HFFc6 (cell line): ENCODE measurements at places on chromosomes 2 and 18. TPM values are rescaled to one million over a fixed set of nuclear protein-coding genes. Genes with fewer than 3 reads are reported as not detected.
A peak's percentile ranks its signal among the peaks of the same experiment; 100 is the strongest.

Gene RETSAT
- 37.8 to 45.9 TPM (median 42.8 TPM) in 3 replicates for total RNA-seq

Gene APOB
- not detected in 3 replicates for total RNA-seq

Gene DYSF
- total RNA-seq = 0.09 to 0.57 TPM (median 0.11 TPM) in 3 replicates

Gene POTEC
- not detected in 2 replicates for total RNA-seq

Gene TRMT61B
- 11.3 to 13.0 TPM (median 12.6 TPM) in 3 replicates for total RNA-seq

- H3K36me3 ChIP-seq = peaks cover 84% of the 10 kb centered on the region
- H3K4me3 ChIP-seq = peak overlapping the region; percentile 79
- H3K4me1 ChIP-seq = peaks cover 99% of the 10 kb centered on the region
- H3K27ac ChIP-seq = peak overlapping the region; percentile 84
- no peak for DNase-seq
Observed at GRCh38 chr2:105391763-105392662, 6.8 kb downstream of the FHL2 start.

GRCh38 chr18:58671632-58672564 lies 633 bp downstream of the MALT1 start:
- peak overlapping the region; percentile 90 for H3K27ac ChIP-seq
- H3K27me3 ChIP-seq = no peaks in the 10 kb centered on the region; the same call in 1 of the 2 replicates
- no peak for DNase-seq
- peaks cover 87% of the 10 kb centered on the region for H3K4me1 ChIP-seq
- peaks cover 15% of the 10 kb centered on the region for H3K36me3 ChIP-seq

GRCh38 chr18:43651057-43651456 lies 373.8 kb upstream of the SYT4 start:
- DNase-seq = no peak
- H3K27me3 ChIP-seq = peaks cover 4% of the 10 kb centered on the region
- no peaks in the 10 kb centered on the region for H3K4me1 ChIP-seq
- no peak overlapping the region for H3K27ac ChIP-seq

DNA sequence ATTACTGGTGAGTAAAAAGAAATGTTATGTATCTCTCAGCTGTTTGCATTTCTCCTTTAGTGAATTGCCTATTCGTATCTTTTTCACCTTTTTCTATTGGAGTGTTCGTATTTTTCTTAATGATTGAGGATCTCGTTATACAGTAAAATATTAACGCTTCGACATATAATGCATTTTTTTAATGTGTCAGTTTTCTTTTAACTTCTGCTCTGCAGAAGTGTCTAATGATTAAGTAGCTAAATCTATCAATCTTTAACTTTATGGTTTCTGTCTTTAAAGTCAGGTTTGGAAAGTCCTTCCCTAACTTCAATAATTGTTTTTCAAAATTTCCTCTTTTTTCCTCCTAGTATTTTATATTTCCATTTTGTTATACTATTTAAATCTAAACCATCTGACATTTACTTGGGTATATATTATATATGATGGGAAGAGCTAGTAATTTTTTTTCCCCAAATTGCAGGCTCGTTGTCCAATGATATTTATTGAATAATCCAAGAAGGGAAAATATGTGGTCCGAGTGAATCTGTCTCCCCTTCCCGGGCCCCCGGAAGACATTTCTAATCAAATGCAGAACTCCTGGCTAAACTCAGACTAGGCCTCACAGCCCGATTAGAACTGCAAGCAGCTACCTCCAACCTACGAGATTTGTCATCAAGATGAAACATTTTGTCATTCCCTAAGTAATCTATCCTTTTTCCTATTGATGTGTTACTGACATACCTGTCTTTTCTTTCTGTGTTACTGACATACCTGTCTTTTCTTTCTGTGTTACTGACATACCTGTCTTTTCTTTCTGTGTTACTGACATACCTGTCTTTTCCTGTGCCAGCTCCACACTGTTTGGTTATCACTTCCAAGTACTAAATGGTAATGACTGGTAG lies 17.2 kb downstream of the PCBP1 start:
- H3K4me1 ChIP-seq = peaks cover 32% of the 10 kb centered on the region
- H3K4me3 ChIP-seq = peak overlapping the region; percentile 46
- H3K27ac ChIP-seq = peak overlapping the region; percentile 65
- no peaks in the 10 kb centered on the region; the same call in 1 of the 2 replicates for H3K27me3 ChIP-seq

DNA sequence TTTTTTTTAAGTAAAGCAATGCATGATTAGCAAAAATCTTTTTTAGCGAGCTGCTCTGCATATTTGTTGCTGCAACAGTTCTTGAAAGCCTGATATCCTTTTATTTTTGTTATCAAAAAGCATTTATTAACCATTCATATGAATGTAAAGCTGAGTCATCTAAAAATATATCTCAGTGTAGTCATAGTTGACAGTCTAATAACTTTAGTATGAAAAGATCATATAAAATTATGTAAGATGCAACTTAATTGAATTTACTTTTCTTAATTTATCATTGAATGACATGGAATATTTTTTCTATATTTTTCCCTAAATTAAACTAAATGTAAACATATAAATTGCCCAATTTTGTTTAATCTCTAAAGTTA lies 8.5 kb downstream of the UGP2 start:
- no peaks in the 10 kb centered on the region; the same call in 1 of the 2 replicates for H3K27me3 ChIP-seq
- no peak overlapping the region for H3K4me3 ChIP-seq
- no peak for DNase-seq
- H3K4me1 ChIP-seq = peaks cover 94% of the 10 kb centered on the region
- H3K27ac ChIP-seq = no peak overlapping the region

DNA sequence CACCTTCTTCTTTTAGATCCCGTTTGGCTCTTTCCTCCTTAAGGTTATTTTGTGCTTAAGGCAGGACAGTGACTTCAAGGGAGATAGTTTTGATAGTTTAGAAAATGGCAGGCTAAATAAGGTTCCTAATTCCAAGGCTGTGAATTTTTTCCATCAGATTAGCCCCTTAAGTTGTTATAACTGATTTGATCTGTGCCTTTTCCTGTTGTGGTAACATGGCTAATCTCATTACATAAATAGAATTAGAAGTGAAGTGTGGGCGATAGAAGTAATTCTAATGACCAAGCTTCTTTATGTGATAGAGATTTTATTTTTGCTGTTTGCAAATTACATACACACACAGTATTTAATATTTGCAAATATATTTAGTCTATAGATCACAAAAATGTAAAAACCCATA lies 102.0 kb downstream of the MYO1B start:
- peaks cover 92% of the 10 kb centered on the region for H3K4me1 ChIP-seq
- H3K27me3 ChIP-seq = peaks cover 11% of the 10 kb centered on the region
- no peak for DNase-seq
- peaks cover 73% of the 10 kb centered on the region for H3K36me3 ChIP-seq

GRCh38 chr18:3481696-3482210 lies 31.8 kb downstream of the TGIF1 start:
- no peak for DNase-seq
- H3K27ac ChIP-seq = no peak overlapping the region
- no peaks in the 10 kb centered on the region for H3K4me1 ChIP-seq
- no peaks in the 10 kb centered on the region for H3K36me3 ChIP-seq
- no peak overlapping the region for H3K4me3 ChIP-seq

DNA sequence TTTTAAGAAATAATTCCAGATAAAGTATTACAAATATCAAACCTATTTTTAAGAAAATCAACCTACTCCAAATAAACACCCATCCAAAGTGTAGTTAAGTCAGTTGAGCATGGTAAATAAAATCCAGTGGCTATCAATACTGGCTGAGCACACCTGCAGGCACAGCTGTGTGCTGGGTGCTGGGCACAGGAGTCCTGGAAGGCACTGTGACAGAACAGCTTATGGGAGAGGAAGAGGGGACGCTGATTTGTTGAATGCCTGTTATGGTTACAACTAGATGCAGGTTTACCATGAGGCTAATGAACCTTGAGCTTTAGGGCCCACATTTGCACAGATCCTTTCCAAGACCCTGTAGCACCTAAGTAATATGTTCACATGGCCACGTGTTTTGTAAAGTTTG lies 202.7 kb downstream of the MTX2 start:
- peak overlapping the region; percentile 72; the same call in 1 of the 2 replicates for H3K4me3 ChIP-seq
- no peaks in the 10 kb centered on the region; the same call in 1 of the 2 replicates for H3K27me3 ChIP-seq
- H3K36me3 ChIP-seq = no peaks in the 10 kb centered on the region
- peaks cover 21% of the 10 kb centered on the region; the same call in 1 of the 2 replicates for H3K4me1 ChIP-seq

DNA sequence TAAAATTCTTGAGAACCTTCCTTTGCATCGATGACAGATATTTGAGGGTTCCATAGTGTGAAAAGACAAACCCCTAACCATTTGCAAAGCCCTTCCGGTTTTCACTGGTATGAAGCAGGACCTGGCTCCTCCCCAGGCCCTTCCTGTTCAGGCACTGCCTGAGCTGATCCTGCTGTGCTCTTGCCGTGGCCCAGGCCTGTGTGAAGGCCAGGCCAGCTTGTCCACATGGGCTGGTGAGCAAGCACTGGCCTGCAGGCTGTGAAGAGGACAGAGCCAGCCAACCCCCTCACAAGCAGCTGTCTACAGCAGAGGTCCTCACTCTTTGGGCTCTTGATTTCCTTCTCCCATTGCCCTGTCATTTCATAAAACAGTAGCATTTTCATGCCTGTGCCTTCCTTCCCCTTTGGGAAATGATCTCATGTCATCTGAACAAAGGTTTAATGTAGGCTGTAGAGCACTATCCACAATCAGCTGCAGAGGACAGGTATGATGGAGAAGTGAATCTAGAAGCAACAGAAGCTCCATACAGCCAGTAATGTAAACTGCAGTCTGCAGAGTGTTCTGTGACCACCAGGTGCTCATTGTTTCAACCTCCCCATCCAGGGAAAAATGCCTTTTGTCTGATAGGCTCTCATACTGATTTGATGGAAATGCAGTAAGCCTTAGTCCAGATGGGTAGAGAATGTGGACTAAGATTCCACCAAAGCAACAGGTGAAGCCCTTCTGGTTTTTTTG lies 19.8 kb downstream of the MPHOSPH10 start:
- H3K36me3 ChIP-seq = peaks cover 40% of the 10 kb centered on the region
- H3K4me1 ChIP-seq = no peaks in the 10 kb centered on the region
- peaks cover 10% of the 10 kb centered on the region for H3K27me3 ChIP-seq
- no peak overlapping the region for H3K4me3 ChIP-seq
- no peak for DNase-seq
- no peak overlapping the region for H3K27ac ChIP-seq

DNA sequence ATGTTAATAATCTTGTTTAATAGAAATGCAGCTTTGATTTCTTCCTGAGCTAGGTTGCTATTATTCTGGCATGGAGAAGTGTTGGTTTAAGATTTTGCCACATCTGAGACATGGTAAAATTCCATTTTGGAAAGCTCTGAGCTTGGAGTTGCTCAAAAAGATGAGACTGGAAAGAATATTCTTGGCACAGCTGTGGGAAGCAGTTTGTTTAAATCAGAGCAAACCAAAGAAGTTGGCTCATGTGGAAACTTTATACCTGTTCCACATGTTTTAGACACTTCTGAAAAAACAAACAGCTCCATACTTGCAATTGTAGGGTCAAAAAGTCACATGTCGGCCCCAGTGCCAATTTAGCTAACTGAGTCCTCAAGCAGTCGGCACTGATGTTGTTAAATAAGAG lies 116.6 kb downstream of the SLC4A3 start:
- DNase-seq = no peak
- H3K4me3 ChIP-seq = no peak overlapping the region
- H3K36me3 ChIP-seq = no peaks in the 10 kb centered on the region
- H3K4me1 ChIP-seq = no peaks in the 10 kb centered on the region
- no peak overlapping the region for H3K27ac ChIP-seq

- H3K27me3 ChIP-seq = no peaks in the 10 kb centered on the region
- peaks cover 3% of the 10 kb centered on the region; the same call in 1 of the 2 replicates for H3K36me3 ChIP-seq
- no peak overlapping the region for H3K4me3 ChIP-seq
- no peak for DNase-seq
Observed at GRCh38 chr18:27855486-27855885, 321.4 kb downstream of the CDH2 start.

DNA sequence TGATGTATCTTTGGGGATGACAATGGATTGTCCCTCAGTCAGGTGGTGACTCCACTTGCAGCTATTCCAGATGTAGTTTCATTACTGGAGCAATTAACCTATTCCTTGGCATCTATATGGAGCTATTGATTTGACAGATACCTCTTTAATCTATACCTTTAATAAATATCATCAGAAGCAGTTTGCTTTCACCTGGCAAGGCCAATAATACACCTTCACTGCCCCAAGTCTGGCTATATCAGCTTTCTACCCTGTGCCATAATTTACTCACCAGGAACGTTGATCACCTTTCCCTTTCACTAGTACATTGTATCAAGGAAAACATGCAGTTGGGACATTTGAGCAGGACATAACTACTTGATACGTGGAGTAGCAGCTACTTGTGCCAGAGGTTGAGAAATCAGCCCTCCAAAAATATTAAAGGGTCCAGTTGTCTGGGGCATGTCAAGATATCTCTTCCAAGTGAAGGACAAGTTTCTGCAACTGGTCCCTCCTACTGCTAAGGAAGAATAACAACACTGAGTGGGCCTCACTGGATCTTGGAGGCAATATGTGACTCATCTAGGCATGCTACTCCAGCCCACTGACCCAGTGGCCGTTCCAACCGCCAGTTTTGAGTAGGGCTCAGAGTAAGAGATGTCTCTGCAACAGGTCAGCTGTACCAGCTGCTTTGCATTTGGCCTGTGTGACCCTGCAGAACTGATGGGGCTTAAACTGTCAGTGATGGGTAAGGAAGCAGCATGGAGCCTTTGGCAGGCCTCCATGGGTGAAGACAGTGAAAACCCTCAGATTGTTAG lies 67.0 kb downstream of the PSMG2 start:
- no peak overlapping the region for H3K27ac ChIP-seq
- peaks cover 3% of the 10 kb centered on the region for H3K27me3 ChIP-seq
- DNase-seq = no peak
- no peaks in the 10 kb centered on the region for H3K36me3 ChIP-seq
- peaks cover 24% of the 10 kb centered on the region for H3K4me1 ChIP-seq
- no peak overlapping the region for H3K4me3 ChIP-seq
